ENCODE measurements at places on chromosomes 3 and 15. TPM values are rescaled to one million over a fixed set of nuclear protein-coding genes. Genes with fewer than 3 reads are reported as not detected.

DNA sequence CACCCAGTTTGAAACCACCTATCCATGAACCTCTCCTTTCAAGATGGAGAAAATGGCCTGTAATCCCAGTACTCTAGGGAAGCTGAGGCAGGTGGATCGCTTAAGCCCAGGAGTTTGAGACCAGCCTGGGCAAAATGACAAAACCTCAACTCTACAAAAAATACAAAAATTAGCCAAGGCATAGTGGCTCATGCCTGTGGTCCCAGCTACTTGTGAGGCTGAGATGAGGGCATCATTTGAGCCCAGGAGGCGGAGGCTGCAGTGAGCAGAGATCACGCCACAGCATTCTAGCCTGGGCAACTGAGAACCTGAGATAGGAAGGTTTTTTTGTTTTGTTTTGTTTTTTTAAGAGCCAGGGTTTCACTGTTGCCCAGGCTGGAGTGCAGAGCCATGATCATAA, 5.4 kb downstream of the TKT start:
- H3K36me3 ChIP-seq: no peaks in the 10 kb centered on the region
- peaks cover 45% of the 10 kb centered on the region for H3K4me1 ChIP-seq

DNA sequence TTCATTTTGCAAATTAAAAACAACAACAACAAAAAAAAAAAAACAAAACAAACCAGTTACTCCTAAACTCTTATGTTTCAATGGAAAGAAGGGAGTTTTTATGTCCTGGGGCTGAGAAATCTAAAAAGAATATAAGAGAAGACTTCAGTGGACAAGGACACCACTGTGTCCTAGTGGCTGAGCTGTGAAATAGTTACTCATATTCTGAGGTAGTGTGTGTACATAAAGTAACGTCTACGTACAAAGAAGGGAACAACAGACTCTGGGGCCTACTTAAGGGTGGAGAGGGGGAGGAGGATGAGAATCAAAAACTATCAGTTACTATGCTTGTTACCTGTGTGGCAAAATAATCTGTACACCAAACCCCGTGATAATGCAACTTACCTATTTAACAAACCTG, 6.0 kb upstream of the TP53BP1 start:
- H3K4me3 ChIP-seq: no peak overlapping the region
- H3K27me3 ChIP-seq: no peaks in the 10 kb centered on the region
- H3K27ac ChIP-seq: no peak overlapping the region
- no peaks in the 10 kb centered on the region for H3K4me1 ChIP-seq
- no peaks in the 10 kb centered on the region for H3K36me3 ChIP-seq

DNA sequence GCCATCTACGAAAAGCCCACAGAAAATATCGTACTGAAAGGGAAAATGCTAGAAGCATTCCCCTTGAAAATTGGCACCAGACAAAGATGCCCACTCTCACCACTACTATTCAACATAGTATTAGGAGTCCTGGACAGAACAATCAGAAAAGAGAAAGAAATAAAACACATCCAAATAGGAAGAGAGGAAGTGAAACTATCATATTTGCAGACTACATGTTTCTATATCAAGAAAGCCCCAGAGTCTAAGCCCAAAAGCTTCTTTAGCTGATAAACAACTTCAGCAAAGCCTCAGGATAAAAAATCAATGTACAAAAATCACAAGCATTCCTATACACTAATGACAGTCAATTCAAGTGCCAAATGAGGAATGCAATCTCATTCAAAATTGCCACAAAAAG, 15.6 kb downstream of the OR5K3 start:
- no peaks in the 10 kb centered on the region for H3K36me3 ChIP-seq
- H3K27me3 ChIP-seq: no peaks in the 10 kb centered on the region
- H3K4me3 ChIP-seq: no peak overlapping the region

DNA sequence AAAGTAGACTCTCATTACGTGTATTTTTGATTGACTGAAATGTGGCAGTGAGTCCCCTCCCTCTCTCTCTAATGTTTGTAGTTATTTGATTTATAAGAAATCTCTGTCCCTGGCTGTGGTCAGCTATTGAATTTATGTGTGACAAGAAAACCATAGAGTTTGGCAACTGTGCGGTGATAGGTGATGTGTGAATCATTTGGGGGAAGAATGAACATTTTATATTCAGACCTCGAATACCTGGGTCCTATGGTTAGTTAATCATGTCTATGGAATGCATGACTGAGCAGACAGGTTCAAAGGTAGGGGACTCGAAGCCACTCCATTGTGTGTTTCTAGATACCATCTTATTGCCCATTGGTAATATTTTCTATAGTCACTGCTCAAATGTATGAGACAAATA, 712.1 kb downstream of the MECOM start:
- H3K4me3 ChIP-seq: no peak overlapping the region
- no peak overlapping the region for H3K27ac ChIP-seq
- H3K4me1 ChIP-seq: no peaks in the 10 kb centered on the region

DNA sequence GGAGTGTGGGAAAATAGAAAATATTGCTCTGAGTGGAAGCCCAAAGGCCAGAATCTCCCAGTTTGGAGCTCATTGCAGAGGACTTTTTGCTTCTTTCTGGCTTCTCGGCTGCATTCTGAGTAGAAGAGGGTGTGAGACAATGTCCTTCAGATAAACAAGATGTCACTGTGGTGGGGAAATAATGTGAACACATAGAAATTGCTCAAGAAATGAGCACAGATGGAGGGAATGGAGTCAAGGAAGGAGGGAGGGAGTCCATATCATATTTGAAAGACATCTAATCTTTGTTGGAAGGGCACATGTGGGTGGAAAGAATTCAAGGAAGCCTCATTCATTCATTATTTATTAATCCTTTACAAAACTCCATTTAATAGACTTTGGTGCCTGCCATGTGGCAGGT, 145.3 kb downstream of the FAM43A start:
- DNase-seq: no peak
- H3K27ac ChIP-seq: no peak overlapping the region
- H3K4me3 ChIP-seq: no peak overlapping the region
- H3K36me3 ChIP-seq: no peaks in the 10 kb centered on the region
- H3K4me1 ChIP-seq: no peaks in the 10 kb centered on the region

DNA sequence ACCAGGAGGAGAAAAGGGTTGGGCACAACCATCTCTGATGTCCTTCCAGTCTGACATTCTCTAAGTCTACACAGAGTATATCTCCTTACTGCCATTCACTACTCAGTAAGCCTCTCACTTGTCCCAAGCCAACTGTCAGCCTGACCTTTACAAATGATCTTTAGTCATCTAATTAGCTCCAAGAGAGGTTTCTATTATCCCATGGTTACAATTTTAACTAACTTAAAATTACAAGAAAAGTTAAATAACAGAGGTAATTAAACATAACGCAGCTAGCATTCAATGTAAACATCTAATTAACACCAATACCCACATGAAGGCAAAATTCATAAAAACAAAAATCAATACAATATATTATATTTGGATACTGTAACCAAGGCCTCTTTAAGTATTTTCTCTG, 126.9 kb downstream of the LSAMP start:
- H3K4me1 ChIP-seq: no peaks in the 10 kb centered on the region
- no peak overlapping the region for H3K4me3 ChIP-seq
- no peaks in the 10 kb centered on the region for H3K27me3 ChIP-seq
- H3K36me3 ChIP-seq: no peaks in the 10 kb centered on the region

GRCh38 chr3:106288781-106289180, 420.0 kb upstream of the CBLB start:
- no peak overlapping the region for H3K4me3 ChIP-seq
- no peak for DNase-seq
- H3K27ac ChIP-seq: no peak overlapping the region

GRCh38 chr3:193673845-193674244, 80.8 kb downstream of the OPA1 start:
- H3K4me3 ChIP-seq: no peak overlapping the region
- no peaks in the 10 kb centered on the region for H3K4me1 ChIP-seq
- DNase-seq: no peak

- H3K27ac ChIP-seq: no peak overlapping the region
- no peaks in the 10 kb centered on the region for H3K4me1 ChIP-seq
- DNase-seq: no peak
- H3K36me3 ChIP-seq: no peaks in the 10 kb centered on the region
Measured at GRCh38 chr3:137035631-137036030, 77.8 kb downstream of the IL20RB start.

DNA sequence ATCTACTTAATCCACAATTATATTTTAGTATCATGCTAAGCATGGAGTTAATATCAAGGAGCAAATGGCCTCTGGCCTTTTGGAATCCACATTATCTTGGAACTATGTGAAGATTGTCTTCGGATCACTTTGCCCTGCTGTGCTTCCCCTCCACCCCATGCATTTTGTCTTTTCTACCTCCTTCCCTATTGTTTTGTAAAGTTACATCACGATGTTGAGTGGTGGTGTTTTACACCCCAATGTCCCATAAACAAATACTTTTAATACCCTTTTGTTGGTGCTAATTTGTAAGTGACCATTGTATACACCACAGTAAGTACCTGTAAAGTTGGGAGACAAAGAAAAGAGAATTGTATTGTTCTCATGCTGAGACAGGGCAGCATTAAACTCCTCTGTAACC, 258.4 kb upstream of the ZNF717 start:
- H3K27me3 ChIP-seq: no peaks in the 10 kb centered on the region
- no peak for DNase-seq
- H3K36me3 ChIP-seq: no peaks in the 10 kb centered on the region

The NMD3 gene
- 67.4 TPM for total RNA-seq

DNA sequence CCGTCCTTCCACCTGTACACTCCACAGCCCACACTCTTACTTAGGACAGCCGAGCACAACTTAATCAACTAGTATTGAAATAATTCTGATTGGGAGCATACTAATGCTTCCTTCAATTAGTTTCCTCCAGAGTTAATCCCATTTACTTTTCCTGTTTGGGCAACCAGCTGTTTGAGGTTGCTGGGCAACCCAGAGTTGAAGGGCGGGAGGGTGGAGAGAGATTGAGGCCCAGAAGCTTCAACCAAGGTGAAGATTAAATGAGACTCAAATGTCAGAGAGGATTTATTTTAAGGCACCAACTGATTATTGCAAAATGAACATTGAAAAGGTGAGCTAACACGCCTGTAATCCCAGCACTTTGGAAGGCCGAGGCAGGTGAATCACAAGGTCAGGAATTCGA, 428.5 kb upstream of the SEMA6D start:
- no peak for DNase-seq
- H3K27ac ChIP-seq: no peak overlapping the region
- H3K4me3 ChIP-seq: no peak overlapping the region
- H3K27me3 ChIP-seq: no peaks in the 10 kb centered on the region
- H3K36me3 ChIP-seq: no peaks in the 10 kb centered on the region

GRCh38 chr15:31257286-31257685, 69.3 kb upstream of the KLF13 start:
- no peak overlapping the region for H3K4me3 ChIP-seq
- H3K36me3 ChIP-seq: no peaks in the 10 kb centered on the region
- DNase-seq: no peak
- peaks cover 29% of the 10 kb centered on the region for H3K4me1 ChIP-seq
- no peak overlapping the region for H3K27ac ChIP-seq

DNA sequence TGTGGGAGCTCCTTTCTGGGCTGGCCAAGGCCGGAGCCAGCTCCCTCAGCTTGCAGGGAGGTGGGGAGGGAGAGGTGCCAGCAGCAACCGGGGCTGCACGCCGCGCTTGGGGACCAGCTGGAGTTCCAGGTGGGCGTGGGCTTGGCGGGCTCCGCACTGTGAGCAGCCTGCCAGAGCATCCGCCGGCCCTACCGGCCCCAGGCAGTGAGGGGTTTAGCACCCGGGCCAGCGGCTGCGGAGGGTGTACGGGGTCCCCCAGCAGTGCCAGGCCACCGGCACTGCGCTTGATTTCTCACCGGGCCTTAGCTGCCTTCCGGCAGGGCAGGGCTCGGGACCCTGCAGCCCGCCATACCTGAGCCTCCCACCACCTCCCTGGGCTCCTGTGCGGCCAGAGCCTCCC, 651.0 kb upstream of the ARPP21 start:
- H3K36me3 ChIP-seq: no peaks in the 10 kb centered on the region
- H3K4me1 ChIP-seq: no peaks in the 10 kb centered on the region
- no peaks in the 10 kb centered on the region for H3K27me3 ChIP-seq
- DNase-seq: no peak
- no peak overlapping the region for H3K4me3 ChIP-seq

GRCh38 chr15:94655249-94655880, 424.0 kb downstream of the MCTP2 start:
- no peak overlapping the region for H3K4me3 ChIP-seq
- no peaks in the 10 kb centered on the region for H3K27me3 ChIP-seq
- no peak overlapping the region for H3K27ac ChIP-seq
- DNase-seq: no peak
- no peaks in the 10 kb centered on the region for H3K4me1 ChIP-seq

DNA sequence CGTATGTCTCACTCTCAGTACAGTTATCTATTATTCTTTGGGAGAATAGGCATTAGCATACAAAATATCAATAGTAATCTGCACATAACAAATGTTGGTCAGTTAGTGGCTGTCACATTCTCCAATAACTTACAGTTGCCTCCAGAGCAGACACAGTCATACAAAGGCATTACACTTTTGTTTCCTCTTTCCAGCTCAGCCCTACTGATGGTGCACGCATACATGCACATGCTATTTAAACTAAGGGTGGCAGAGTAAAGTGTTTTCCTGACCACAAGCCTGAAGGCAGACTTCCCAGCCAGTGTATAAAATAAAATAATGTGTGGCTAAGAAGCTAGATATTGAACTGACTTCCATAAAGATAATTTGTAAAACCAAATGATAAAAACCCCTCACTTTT, 47.6 kb downstream of the PHLDB2 start:
- no peaks in the 10 kb centered on the region for H3K36me3 ChIP-seq
- H3K4me1 ChIP-seq: no peaks in the 10 kb centered on the region
- H3K27me3 ChIP-seq: no peaks in the 10 kb centered on the region
- H3K4me3 ChIP-seq: no peak overlapping the region
- no peak overlapping the region for H3K27ac ChIP-seq
- DNase-seq: no peak

DNA sequence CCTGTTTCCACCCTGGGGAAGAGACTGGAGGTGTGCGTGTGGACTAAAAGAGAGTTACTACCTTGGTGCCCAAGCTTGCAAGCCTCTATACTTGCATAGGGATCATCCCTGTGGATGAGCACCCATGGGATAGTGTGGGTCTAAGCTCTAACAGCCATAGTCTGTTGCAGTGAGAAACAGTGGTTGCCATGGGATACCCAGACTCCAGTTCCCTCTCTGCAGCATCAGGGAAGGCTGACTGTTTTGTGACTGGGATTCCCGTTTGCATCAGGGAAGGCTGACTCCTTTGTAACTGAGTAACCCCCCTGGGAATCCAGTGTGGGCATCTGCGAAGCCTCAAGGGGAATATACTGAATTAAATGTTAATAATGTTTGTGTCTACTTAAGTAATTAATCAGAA, 196.1 kb downstream of the ZNF621 start:
- H3K36me3 ChIP-seq: no peaks in the 10 kb centered on the region
- H3K4me3 ChIP-seq: no peak overlapping the region
- no peaks in the 10 kb centered on the region for H3K27me3 ChIP-seq
- no peak overlapping the region for H3K27ac ChIP-seq
- no peaks in the 10 kb centered on the region for H3K4me1 ChIP-seq

The ZNF385D gene
- total RNA-seq: not detected

The HHLA2 gene
- total RNA-seq: 1.0 TPM

The SLC22A13 gene
- 0.28 TPM for total RNA-seq

Data from CD8-positive, alpha-beta memory T cell (primary cell).